ENCODE measurements at places on chromosomes 16 and 17. TPM values are rescaled to one million over a fixed set of nuclear protein-coding genes. Genes with fewer than 3 reads are reported as not detected.

KRT14 gene
- 1.4 TPM for polyA plus RNA-seq

KRTAP17-1 gene
- polyA plus RNA-seq = not detected

PHOSPHO1 gene
- polyA plus RNA-seq = 0.38 TPM

ZNF689 gene
- 4.9 TPM for polyA plus RNA-seq

DNA sequence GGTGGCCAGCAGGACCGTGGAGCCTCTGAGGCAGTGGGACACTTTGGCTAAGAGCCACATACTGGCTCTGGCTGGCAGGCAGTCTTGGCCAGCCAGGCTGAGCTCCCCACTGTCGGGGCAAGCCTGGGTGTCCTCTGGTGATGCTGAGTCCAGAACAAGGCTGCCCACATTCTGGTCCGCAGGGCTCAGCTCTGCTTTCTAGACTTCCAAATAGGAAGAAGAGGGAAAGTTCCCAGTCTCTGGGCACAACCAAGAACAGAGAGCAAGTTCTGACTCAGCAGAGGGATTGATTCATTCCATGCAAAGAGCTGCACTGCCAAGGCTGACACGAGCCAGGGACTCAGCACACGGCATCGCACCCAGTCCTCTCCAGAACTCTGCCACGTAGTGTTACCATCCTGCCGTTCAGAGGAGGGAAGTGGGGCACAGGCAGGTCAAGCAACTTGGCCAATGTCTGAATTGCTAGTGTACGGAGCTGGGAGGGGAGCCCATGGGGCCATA is 58.9 kb downstream of the NOS2 start:
- DNase-seq = no peak

DNA sequence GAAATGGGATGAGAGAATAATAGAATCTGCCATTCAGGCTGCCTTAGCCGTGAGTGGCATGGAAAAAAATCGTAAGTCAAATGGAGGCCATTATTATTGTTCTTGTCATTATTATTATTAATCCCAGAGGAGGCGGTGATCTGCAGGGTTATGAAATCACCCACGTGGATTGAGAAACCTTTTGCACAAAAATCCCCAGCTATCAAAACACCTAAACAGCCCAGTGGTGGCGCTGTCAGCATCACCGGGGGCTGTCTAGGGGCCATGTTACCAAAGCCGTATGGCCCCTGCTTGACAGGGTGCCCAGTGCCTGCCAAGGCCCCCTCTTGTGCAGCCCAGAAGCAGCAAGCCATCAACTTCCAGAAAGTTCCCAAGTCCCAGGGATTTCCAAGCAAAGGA is 25.2 kb downstream of the CNGB1 start:
- no peak for DNase-seq

DNA sequence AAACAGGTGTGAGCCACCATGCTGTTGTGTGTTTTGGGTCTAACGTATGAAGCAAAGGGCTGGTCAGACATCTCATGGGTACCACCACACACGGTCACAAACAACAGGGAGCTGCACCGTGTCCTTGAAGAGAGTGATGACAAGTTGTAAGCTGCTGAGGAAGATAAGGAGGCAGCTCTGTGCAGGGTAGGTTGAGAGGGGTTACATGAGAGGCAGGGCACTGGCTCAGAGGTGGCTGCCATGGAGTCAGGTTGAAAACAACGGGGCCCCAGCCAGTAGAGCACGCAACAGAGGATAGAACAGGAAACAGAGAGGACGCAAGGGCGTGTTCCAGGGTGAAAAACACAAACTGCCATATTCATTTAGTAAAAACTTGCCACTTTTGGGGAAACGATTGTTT is 52.2 kb downstream of the TRARG1 start:
- DNase-seq = no peak

DNA sequence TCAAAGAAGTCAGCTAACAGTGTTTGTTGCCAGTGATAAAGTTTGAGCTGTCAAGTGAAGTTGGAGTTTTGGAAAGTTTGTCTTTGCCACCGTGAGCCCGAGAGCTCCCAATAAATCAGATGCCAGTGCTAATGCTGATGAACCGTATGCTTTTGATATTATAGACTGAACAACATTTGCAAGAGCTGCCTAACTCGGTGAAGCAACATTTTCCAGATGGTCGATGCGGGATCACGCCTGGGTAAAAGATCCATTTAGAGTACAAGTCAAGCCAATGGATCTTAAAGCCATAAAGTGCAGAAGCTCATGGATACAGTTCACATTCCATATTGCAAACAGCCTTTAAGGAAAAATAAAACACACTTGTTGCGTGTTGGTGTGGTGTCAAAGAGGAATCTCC is 9.6 kb downstream of the BANP start:
- no peak for DNase-seq

DNA sequence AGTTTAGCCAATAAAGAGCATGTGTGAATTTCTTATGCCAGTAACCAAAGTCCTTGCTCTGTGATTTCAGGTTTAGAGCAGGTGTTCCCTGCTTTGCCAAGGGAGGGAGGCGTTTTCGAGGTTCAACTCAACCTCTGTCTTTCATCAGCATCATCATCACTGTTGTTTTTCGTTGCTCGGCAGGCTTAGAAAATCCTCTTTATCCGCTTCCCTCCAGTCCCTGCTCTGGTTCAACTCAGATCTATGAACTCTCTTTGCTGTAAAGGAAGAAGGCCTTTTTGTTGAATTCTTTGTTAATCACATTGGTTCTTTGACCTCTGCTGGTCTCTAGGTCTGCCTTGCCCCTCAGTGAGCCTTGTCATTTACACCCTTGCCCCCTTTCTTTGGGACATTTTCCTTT is 243.9 kb upstream of the RBFOX1 start:
- no peak for DNase-seq

DNA sequence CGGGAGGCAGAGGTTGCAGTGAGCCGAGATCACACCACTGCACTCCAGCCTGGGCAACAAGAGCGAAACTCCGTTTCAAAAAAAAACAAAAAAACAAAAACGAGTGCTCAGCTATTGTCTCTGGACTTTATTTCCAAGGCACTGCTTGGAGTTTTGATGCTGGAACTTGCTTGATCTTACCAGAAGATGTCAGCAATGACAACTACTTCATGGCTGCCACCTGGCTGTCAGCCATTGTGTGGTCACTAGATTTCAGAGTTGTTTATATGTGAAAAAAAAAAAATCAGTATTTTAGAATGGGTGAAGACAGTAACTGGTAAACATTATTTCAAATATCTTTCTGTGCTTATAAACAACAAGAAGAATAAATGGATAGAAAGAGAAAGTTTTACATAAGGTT is 26.3 kb upstream of the OR4D1 start:
- DNase-seq = no peak

DNA sequence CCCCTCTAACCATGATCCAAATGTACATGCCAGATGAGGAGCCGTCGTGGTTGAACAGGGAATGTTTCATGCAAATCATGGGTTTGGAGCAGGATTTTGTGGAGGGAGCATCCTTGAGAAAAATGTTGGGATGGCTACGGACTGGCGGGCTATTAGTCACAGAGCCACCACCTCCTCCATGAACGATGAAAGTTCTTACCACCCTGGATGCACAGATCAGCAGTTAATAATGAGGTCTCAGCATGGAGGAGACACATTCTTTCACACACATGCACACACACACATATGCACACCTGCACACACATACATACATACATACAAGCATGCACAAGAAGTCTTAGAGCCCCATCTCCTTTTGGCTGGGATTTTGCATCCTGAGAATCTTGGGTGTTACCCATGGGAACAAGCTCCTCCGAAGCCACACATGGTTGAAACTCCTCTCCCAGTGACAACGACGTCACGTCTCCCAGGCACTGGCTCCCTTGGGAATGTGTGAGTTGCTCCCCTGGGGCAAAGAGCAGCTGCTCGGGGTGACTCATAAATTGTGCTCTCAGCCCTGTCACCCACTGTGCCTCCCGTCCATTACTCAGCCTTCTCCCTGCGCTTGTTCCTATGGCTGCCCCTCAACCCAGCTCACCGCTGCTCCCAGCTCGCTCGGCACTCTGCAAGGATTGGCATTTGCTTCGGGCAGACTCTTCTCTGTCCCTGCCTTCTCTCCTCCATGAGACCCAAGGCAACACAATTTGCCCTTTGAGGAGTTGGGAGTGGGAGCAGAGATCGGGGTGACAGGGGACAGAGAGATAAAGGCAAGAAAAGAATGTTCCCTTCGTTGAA is 344.6 kb downstream of the SOX9 start:
- DNase-seq = no peak

GRCh38 chr16:87552072-87552718 is 50.1 kb upstream of the JPH3 start:
- no peak for DNase-seq

GRCh38 chr16:81785138-81785924 is 6.2 kb downstream of the PLCG2 start:
- DNase-seq = no peak

DNA sequence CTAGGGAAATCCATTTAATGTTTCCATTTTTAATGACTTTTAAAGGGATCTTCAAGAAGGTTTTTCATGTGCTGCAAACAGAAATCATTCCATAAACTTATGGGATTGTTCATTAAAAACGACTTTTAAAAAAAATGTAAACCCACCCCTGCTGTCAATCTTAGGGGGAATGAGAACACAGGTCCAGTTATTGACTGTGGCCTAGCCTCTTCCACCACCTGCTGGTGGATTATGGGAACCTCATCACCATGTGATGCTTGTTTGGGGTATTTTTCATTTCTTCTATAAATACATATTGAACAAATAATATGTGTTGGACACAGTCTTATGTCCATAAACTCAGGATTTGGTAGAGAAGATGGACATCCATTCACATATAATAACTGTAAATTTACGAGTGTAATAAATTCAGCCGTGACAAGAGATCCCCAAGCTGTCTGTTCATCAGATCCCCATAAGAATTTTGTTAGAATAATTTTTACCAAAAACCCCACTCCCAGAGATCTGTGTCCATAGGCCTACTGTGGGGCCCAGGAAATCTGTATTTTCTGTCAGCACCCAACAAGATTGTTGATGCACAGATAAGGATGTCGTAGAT is 42.0 kb upstream of the TMC5 start:
- no peak for DNase-seq

GRCh38 chr17:11140501-11140900 is 100.5 kb upstream of the SHISA6 start:
- no peak for DNase-seq

Measured in sigmoid colon (tissue), 7 donors.